ENCODE measurements at places on chromosomes 1 and 21.

DNA sequence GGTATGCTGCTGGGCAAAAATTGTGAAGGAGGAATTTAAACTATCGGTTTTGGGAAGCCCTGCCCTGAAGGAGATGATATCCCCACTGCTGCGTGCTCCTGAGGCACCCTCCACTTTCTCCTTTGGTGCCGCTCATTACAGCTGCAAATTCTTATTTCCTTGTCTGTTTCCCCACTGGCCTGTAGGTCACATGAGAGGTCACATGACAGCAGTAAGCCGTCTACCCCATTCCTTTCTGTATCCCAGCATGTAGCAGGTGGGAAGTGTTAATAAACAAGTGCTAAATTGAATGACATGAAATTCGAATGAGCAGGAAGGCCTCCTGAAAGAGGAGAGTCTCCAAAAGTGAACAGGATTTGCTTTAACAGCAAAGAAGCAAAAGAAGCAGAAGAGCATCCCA lies 58.7 kb downstream of the GRIK3 start:
- DNase-seq, result no peak

DNA sequence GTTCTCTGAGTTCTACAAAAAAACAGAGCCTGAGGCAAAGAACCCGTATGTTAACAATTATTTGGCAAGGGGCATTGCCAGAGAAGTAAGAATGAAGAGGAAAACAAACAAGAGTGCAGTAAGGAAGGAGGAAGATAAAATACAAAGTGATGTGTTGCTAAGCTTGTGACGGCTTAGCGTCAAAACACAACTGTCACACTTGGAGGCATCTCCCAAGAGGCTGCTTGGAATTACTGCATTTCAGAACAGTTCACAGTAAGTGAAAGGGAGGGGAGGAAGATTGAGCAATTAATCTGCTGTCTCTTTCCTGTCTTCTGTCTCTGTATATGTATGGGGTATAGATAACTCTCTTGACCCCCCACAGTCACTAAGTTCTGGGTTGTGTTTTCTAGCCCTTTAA lies 1017.0 kb upstream of the TMPRSS15 start:
- DNase-seq, result no peak

DNA sequence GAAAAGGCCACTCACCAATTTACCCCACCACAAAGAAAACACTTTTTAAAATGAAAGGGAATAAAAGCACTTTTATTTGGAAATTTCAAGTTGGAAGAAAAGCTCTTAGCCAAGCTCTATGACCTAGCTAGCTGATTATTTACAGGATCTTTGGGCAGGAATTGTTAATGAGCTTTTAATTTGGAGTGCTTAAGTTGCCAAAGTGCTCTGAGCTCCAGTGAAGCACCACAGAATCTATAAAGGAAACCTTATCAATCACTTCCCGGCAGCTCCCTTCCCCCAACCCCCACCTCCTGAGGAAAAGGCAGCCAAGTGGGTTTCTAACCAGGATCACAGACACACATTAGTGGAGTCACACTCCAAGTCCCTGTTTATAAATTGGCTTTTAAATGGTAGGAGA lies 1.5 kb downstream of the ERI3 start:
- DNase-seq, result no peak

GRCh38 chr21:37582590-37582989 lies 216.0 kb downstream of the DYRK1A start:
- peak; percentile 27 for DNase-seq

- no peak for DNase-seq
Observed at GRCh38 chr1:203661572-203661971, 34.9 kb downstream of the ATP2B4 start.

- no peak for DNase-seq
Observed at GRCh38 chr1:210618369-210618768, 289.7 kb downstream of the HHAT start.

- no peak for DNase-seq
Observed at GRCh38 chr1:220817907-220818306, 31.2 kb downstream of the MTARC1 start.

DNA sequence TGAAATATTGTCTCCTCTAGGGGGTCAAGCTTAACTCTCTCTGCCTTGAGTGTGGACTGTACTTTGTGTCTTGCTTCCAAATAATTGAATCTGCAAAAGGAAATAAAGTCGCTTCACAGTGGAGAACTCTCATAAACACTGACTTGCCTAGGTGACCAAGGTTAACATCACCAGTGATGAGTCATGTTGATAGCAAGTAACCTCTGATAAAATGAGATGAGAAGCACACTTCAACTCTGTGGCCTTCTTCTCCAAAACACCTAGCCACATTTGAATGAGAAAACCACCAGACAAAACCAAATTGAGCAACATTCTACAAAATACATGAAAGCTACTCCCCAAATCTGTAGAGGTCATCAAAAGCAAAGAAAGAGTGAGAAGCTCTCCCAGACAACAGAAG lies 37.6 kb downstream of the PDE4B start:
- no peak for DNase-seq

DNA sequence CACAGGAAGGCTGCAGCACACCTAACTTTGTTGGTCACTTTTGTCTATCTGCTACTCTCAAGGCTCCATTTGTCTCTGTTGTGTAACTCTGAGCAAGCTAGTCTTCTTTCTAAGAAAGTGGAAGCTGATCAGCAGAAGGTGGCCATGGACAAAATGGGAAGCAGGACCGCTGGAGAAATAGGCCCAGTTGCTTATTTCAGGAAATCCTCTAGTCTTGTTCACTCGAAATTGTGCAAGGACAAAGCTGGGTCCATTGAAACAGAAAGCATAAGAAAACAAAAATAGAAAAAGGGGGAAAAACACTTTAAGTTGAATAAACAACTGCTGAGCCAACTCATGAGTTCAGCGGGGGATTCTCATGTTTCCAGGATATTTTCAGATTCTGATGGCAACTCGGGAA lies 150.1 kb downstream of the PBX1 start:
- no peak for DNase-seq

Measured in retinal pigment epithelial cell (primary cell).